ENCODE measurements at places on chromosomes 5 and 9.

- no peak for DNase-seq
Observed at GRCh38 chr5:40397976-40398375, 281.7 kb upstream of the PTGER4 start.

DNA sequence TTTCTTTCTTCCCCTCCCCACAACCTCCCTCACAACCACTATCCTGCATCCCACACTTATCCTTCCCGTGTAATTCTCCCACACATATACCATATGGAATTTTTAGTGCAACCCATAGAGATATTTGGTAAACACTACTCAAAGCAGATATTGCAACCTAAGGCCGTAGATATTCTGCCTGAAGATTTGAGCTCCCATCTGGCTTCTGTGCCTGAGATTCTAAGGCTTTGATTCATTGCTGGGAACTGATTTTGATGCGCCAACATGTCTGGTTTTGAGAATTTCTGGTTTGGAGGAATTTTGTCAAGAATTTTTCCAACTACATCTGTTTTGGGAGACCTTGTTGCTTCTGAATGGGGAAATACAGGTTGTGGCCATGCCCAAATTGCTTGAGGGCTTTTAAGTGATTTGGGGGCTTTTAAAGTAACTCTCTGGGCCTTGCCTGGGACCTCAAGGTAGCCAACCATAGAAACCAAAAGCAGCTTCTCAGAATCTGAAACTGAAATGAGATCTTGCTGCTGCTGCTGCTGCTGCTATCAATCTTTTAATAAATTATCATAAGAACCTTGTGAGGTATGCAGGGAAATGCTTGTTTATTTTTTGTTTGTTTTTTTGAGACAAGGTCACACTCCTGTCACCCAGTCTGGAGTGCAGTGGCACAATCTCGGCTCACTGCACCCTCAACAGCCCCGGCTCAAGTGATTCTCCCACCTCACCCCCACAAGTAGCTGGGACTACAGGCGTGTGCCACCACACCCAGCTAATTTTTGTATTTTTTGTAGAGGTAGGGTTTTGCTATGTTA is 36.2 kb downstream of the PLAC8L1 start:
- peak; percentile 17 for DNase-seq

- DNase-seq: no peak
Observed at GRCh38 chr5:160470437-160471361, 49.0 kb downstream of the PTTG1 start.

DNA sequence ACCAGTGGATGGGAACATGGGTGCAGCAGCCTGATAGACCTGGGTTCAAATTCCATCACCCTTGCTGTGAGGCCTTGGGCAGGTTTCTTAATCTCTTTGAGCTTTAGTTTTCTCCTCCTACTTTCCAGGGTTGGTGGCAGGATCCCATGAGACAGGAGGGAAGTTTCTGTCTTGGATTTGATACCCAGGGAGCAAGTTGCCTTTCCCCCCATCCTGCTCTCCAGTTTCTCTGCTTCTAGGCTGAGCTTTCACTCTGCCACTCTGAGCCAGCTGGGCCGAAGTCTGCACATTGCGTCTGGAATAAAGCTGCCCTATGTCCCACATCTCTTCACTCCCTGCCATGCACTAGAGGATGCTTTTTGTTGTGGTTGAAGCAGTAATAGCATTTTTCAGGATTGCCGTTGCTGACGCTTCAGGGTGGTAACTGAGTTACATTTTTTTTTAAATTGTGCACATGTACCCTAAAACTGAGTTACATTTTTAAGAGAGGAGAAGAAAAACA is 40.5 kb upstream of the ANGPTL2 start:
- no peak for DNase-seq

DNA sequence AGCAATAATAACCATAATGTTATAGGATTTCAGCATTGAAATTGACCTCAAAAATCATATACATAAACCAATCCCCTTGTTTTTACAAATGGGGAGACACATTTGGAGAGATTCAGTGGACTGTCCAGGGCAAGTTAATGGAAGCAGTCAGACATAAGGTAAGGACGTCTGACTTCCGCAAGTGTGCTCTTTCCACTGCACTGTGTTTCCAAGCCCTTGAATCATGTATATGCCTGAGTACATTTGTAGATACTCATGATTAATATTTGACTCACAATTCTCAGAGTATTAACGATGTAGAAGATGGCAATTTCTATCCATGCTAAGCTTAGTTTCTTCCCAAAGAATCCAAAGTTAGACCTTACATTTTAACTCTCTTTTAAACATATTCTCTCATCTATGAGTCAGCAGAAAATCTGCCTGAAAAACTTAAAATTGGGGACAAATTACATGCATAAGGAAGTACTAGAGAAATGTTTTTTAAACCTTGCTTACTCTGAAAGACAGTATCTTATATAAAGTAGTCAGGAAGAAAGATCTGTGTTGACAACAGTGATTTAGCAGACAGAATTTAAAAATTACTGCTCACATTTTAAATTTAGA is 165.3 kb downstream of the NFIB start:
- no peak for DNase-seq

- DNase-seq: no peak
Observed at GRCh38 chr5:14200312-14200990, 57.3 kb downstream of the TRIO start.

DNA sequence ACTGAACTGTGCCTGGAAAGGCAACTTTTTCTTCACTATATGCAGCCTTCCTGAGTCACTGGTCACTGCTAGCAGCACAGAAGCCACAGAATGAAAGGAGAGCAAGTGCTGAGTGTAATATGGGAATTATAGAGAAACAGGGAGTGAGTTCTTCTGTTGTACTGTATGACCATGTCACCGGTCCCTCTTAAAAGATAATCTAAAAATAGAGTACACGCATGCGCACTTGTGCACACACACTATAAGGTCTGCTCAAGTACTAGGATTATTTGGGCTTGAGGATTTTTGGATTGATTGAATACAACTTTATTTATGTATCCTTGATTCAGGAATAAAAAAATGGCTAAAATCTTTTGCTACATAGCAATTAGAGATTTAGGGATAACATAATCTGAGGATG is 571.9 kb downstream of the PDE4D start:
- no peak for DNase-seq

DNA sequence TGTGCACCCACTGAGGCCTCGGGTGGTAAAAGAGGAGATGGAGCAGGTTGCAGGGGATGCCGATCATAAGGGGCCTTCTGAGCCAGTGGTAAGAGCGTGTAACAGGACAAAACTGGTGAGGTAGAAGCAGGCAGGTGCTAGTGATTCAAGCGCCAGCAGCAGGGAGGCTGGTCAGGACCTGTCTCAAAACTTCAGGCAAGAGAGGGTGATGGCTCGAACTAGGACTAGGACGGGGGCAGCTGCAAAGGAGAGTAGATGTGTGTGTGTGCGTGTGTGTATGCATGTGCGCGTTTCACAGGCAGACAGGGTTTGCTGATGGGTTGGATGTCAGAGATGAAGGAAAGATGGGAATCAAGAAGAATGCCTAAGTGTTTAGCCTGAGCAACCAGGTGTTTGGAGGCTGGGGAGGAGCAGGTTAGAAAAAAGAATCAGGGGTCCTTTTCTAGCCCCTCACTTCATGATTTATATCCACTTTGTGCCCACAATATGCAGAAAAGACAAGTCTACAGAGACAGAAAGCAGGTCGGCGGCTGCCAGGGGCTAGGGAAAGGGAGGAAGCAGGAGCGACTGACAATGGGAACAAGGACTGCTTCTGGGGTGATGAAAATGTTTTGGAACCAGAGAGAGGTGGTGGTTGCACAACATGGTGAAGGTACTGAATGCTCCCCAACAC is 15.2 kb downstream of the HRH2 start:
- DNase-seq: no peak

DNA sequence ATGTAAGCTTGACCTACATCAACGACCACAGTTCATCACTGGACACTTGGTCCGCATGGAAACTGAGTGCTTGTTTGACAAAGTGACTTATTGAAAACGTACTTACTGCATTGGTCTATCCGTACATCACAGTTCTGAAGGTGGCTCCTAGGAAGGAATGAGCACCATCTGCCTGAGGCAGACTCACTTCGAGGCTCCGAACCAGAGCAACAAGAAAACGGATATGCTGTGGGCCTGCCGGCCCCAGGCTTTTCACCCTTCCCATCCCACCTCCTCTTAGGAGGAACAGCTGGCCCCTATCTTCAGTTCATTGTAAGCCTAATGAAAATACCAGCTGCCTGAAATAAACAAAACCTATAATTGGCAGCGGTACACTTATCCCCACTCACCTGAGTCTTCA is 67.2 kb upstream of the TSLP start:
- DNase-seq: no peak

GRCh38 chr9:137237759-137238726 is 3.0 kb upstream of the TUBB4B start:
- DNase-seq: no peak

GRCh38 chr9:1216532-1216931 is 166.4 kb downstream of the DMRT2 start:
- DNase-seq: no peak

DNA sequence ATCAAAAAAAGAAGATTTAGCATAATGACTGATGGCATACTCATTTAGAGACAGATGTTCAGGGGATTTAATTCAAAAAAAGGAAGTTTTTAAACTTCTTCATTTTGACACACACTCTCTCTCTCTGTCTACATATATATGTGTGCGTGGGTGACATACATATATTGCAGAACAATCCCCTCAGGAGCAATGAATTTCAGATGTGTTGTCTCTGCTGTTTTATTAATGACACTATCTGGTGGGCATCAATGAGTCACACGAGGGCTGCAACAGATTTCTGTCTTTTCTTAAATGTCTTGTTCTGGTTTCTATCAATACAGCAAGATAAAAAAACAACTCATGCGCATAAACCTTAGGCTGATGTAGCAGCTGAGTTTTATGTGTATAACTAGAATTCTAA is 123.5 kb upstream of the SLCO6A1 start:
- DNase-seq: no peak

GRCh38 chr9:126700903-126701812 is 87.4 kb downstream of the LMX1B start:
- no peak for DNase-seq

GRCh38 chr9:3751125-3751758 is 225.4 kb upstream of the RFX3 start:
- DNase-seq: no peak

- no peak for DNase-seq
Observed at GRCh38 chr5:127400539-127400938, 109.9 kb downstream of the MEGF10 start.

- DNase-seq: no peak
Observed at GRCh38 chr9:116154976-116155697, 1.5 kb downstream of the PAPPA start.

DNA sequence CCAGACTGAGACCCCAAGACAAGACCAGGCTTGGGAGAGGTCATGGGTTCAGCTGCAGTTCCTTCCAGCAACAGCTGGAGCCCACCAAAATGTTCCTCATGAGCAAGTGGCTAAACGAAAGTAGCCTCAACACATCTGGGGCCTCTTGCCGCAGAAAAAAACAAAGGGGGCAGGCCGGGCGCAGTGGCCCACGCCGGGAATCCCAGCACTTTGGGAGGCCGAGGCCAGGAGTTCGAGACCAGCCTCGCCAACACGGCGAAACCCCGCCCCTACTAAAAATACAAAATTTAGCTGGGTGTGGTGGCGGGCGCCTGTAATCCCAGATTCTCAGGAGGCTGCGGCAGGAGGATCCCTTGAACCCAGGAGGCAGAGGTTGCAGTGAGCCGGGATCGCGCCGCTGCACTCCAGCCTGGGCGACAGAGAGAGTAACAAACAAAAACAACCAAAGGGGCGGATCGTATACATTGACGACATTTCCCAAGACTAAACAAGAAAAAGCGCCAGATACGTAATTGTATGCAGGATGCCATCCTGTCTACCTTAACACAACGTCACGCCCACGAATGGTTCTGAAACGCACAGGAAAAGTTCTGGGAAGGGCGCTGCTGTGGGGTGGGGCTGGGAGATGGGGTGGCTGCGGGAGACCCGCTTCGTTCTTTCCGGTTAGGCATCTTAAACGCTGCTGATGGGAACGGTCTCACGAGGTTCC is 1.7 kb downstream of the INPP5E start:
- DNase-seq: no peak

DNA sequence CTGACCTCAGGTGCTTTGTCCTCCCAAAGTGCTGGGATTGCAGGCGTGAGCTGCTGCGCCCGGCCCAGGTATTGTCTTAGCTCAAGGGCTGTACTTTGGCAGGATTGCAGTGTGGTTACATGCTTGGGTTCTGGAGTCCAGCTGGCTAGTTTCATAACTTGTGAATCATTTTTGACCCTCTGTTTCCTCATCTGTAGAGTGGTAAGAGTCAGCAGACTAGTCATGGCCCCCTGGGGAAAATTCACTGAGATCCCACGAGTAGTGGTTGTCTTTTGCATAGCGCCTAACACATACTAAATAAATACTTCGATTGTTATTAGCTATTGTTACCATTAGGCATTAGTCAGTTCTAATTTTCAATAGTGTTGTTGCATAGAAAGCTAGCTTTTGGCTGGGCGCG is 14.3 kb downstream of the PTPA start:
- DNase-seq: no peak

GRCh38 chr5:40481241-40481640 is 198.5 kb upstream of the PTGER4 start:
- no peak for DNase-seq

GRCh38 chr9:89854715-89855475 is 250.1 kb downstream of the GADD45G start:
- no peak for DNase-seq

GRCh38 chr5:120457839-120458507 is 6.1 kb upstream of the PRR16 start:
- DNase-seq: no peak

DNA sequence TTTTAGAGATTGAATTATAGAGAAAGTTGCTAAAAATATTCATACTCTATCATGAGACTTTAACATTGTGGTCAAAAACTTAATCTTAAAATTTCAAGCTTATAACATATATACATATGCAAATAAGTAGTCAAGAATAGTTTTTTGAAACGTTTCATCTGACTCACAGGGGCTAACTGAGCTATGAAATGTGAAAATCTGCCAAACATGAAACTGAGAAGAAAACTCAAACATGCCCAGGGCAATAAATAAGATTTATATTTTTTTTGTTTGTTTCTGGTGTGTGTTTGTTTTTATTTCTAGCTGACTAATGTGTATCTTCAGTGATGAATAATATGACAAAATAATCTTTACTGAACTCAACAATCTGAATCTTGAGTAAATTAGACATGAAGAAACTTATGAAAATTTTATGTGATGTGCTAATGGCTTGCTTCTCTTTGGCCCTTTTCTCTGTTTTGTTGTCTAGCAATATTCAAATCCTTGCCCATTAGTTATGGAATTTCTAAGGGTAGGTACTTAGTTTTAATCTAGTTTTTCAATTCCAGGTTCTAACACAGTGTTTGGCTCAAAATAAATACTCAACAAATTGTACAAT is 99.9 kb downstream of the FAM174A start:
- DNase-seq: no peak

DNA sequence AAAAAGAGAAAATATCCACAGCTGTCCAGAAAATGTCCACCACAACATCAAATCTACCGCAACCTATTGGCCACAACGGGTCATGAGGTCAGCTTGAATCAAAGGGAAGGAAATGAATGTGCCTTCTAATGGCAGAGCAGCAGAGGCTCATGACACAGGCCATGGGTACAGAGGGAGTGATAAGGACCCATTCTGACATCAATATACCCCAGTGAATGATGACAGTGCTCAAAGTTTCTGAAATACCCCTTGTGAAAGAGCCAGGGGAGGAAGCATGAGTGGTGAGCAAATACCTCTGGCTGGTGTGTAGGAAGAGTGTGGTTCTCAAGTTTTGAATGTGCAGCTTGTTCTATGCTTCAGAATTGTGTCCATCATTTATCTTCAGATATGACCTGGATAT is 348.2 kb downstream of the IRX1 start:
- no peak for DNase-seq
